Stimulated activated CD4-positive, alpha-beta T cell treated with anti-CD3 and anti-CD28 coated beads, Interleukin-1b, Interleukin-23, amount 100 ng/mL, for 24 hours (primary cell): ENCODE measurements at places on chromosomes 12 and 14.

- no peak for DNase-seq
These were observed 82.8 kb upstream of the SINHCAF start for GRCh38 chr12:31408763-31409162.

DNA sequence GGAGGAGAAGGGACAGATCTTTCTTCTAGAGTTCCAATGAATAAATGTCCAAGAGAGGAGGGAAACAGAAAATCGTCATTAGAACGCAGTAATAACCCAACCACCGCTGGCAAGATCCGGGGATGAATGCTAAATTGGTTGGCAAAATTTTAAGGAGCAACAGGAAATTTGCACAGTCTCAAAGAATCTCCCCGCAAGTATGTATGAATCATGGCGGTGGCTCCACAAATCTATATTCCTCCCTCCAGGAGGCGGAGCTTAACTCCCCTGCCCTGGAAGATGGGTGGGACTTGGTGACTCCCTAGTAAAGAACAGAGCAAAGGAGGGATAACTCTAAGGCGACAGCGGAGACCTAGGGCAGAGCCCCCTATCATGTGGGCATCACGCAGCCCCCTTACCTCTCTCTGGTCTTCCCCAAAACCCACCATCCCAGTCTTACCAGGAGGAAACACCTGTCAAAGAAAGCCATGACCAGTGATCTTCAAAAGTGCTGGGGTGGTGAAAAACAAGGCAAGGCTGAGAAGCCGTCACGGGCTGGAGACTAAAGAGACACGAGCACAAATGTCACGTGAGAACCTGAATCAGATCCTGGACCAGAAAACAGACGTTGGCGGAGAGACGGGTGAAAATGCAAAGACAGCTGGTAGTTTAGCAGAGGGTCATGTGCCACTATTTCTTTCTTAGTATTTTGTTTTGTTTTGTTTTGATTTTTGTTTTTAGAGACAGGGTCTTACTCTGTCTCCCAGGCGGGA lies 125.8 kb downstream of the NCOR2 start:
- no peak for DNase-seq

- DNase-seq = no peak
These were observed 954.2 kb upstream of the FBXO33 start for GRCh38 chr14:40386433-40386832.

DNA sequence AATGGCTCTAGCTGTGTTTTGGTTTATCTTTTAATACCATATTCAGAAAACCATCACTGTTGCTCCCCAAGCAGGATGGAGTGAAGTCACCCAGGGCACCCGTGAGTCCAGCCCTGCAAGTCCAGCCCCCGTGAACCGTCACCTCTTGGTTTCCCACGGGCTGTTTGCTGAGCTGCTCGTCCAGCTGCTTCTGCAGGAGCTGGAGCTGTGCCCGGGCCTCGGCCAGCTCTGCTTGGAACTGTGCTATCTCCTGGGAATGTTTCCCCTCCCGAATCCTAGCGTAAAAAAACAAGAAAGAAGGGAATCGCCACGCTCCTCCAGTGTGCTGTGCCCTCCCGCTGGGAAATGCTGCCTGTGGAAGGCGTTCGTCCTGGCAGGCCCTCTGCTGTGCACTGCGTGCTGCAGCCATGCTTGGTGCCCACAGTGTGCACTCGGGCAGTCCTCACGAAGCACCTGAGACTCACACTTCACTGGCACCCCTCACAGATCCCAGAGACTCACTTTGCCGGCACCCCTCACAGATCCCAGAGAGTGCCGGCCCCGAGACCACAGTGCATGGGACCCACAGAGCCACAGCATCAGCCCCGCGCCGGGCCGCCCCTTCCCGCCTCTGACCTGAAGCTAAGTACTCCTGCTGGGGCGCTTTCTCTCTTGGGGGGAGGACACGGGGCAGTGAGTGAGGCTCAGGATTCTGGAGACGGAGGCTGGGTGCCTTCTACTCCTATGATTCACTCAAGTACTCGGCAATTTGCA lies 15.4 kb upstream of the ANKLE2 start:
- no peak for DNase-seq

DNA sequence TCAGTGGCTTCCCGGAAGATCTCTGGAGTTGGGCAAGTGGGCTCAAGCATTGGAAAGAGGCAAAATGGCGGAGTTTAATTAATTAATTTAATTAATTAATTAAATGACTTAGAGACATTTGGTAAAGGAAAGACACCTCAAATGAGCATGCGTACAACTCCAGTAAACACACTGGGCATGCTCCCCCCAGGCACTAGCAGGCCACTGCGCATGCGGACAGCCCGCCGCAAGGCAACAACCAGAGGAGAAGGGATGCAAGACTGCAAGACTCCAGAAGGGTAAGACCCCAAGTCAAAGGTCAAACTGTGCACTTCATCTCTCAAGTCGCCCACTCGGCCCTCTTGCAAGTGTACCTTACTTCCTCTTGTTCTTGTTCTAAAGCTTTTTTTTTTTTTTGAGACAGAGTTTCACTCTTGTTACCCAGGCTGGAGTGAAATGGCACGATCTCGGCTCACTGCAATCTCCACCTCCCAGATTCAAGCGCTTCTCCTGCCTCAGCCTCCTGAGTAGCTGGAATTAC lies 57.8 kb upstream of the PSMC1 start:
- no peak for DNase-seq

GRCh38 chr12:67237231-67237630 lies 31.9 kb upstream of the CAND1 start:
- DNase-seq = no peak

GRCh38 chr14:101150039-101150610 lies 246.6 kb upstream of the RTL1 start:
- no peak for DNase-seq

DNA sequence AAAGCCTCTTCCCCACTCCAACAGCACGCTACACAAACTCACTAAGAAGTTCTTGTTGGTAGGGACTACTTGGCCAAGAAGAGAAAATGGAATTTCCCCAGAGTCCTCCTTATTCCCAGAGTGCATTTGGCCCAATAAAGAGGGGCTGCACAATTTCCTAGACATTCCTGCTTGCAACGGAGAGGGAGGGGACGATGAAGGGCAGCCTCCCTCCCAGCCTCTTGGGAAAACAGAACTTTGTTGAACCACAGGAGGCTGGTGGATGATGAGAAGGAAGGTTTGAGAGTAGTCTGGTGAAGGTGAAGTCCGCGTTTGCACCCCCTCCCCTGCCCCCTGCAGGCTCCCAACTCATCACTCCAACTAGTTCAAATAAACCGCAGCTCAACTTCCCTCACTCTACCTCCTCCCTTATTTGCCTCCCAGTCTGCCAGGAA lies 19.1 kb upstream of the TBX3 start:
- no peak for DNase-seq

GRCh38 chr12:54988402-54989054 lies 4.0 kb upstream of the TESPA1 start:
- DNase-seq = no peak
